Activated CD8-positive, alpha-beta memory T cell treated with anti-CD3 and anti-CD28 coated beads, Interleukin-2, amount 50 U/mL, for 4 hours (primary cell): ENCODE measurements at places on chromosomes 1 and 21.
A peak's percentile ranks its signal among the peaks of the same experiment; 100 is the strongest.

DNA sequence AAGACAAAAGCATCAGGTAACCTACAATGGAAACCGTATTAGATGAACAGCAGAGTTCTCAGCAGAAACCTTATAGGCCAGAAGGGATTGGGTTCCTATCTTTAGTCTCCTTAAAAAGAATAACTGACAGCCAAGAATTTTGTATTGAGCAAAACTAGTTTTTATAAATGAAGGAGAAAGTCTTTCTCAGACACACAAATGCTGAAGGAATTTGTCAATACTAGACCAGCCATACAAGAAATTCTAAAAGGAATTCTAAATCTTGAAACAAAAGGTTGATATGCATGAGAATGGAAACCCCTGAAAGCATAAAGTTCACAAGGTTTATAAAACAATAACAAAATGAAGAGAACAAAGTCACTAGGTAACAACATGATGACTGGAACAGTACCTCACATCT is 58.1 kb downstream of the NEK7 start:
- DNase-seq: no peak

GRCh38 chr1:205593532-205593931 is 38.3 kb downstream of the ELK4 start:
- no peak for DNase-seq

DNA sequence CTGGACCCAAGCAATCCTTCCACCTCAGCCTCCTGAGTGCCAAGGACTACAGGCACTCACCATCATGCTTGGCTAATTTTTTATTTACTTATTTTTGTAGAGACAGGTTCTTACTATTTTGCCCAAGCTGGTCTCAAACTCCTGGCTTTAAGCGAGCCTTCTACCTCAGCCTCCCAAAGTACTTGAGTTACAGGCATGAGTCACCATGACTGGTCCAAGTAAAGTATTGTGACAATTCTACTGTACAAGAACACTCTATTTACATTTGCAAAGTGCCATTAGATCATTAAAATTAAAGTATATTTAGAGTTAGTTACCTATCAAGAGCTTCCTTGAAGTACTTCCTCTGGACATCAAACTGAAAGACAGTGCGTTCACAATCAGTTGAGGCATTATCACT is 44.8 kb downstream of the NRDC start:
- DNase-seq: no peak

DNA sequence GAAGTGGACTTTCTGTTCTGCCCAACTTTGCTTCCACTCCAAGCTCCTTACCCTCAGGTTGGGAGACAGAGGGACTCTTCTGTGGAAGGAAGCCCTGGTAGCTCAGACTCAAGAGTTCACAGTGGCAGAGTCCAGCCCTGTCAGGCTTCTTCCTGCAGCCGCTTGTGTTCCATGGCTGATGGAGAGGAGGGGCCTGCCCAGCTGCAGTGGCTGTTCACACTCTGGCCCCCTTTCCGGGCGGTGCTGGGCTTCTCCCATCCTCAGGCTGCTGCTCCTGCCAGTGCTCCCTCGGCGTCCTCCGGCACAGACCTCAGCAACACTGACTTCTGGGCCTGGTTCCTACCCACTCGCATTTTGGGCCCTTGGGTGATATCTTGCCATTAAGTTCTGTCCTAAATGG is 4.0 kb downstream of the KRTAP10-1 start:
- DNase-seq: no peak

DNA sequence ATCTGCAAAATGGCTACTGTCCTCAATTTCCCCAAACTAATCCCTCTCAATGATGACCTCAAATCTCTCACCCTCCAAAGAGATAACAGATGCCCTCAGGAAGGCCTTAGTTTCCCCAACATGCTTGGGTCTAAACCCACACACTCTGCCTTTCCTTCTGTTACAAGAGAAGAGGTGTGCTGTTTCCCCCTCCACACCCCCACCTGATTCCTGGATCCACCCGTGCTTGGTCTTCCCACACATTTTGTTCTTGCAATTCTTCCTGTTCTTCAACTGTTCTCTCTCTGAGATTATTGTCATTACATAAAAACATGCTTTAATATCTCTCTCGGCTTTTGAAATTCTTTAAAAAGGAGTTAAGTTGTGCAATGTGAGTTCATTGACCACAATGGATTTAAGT is 5.7 kb upstream of the CBR3 start:
- DNase-seq: no peak

DNA sequence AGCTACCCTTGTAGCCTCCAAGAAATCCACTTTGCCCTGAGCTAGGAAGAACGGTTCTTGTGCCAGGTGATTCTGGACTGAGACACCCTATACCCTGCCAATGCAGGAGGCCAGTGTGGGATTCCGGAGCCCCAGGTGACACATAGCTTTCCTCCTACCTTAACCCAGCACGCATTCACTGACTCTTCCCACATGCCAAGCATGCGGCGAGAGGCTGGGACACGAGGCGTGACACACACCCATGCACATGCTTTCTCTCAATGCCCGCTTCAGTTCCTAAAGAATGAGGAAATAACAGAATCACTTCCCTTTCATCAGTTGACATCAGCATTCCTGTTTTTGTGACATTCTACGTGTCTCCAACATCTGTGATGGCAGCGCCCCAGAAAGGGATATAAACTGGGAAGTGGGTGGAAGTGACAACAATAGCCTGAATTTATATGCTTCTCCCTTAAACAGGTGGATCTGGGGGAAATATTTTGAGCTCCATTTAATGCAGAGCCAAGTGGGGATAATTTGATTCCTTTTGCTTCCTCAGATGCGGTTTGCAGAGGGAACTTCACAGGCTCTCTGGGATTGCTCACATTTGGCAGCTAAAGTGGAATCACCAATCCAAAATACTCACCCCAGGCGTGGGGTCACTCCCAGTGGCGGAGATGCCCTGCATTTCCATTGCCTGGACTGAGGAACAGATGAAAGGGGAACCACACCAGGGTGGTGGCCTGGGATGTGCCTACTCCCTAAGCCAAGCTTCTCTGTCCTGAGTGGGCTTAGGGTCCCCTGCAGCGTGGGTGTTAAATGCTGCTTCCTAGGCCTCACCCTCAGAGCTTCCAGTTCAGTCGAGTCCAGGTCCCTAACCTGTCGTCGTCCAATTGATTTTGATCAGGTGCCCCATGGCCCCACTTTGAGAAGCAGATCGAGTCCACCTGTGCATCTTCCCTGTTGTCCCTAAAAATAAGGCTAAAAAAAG is 445.1 kb downstream of the SIPA1L2 start:
- DNase-seq: no peak

GRCh38 chr1:103024051-103024450 is 84.3 kb downstream of the COL11A1 start:
- DNase-seq: no peak

DNA sequence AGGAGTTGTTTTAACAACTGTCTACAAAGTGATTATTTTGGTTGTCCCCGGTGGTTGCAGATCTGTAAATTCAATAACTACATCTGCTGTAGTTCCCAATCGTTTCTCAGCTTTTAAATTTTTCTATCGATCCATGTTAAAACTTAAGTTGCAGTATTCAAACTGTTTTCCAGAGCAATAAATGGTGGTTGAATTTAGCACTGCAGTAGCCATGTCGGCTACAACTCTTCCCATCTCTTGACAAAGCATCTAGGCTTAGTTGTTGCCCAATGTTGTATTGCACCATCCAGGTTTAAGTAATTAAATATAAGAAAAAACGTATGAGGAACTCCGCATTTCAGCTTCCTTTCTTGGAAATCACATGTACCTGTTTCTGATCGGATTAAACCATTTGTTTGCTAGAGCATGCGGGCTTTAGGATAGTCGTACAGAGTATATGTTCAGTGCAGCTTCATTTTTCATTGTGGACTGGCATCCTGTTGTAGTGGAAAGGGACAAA is 996 bp downstream of the CNIH4 start:
- no peak for DNase-seq

DNA sequence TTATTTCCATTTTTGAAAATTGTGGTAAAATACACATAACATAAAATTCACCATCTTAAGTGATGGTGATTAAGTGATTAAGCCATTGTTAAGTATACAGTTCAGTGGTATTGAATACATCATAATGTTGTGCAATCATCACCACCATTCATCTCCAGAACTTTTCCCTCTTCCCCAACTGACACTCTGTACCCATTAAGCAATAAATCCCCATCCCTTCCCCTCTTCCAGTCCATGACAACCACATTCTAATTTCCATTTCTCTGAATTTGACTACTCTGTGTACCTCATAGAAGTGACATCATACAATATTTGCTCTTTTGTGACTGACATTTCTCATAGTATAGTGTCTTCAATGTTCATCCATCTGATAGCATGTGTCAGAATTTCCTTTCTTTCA is 124.8 kb downstream of the DISC1 start:
- DNase-seq: no peak

GRCh38 chr1:116360429-116361173 is 12.4 kb upstream of the ATP1A1 start:
- DNase-seq: no peak

- DNase-seq: no peak
Observed at GRCh38 chr1:79497193-79497773, 490.8 kb upstream of the ADGRL4 start.

DNA sequence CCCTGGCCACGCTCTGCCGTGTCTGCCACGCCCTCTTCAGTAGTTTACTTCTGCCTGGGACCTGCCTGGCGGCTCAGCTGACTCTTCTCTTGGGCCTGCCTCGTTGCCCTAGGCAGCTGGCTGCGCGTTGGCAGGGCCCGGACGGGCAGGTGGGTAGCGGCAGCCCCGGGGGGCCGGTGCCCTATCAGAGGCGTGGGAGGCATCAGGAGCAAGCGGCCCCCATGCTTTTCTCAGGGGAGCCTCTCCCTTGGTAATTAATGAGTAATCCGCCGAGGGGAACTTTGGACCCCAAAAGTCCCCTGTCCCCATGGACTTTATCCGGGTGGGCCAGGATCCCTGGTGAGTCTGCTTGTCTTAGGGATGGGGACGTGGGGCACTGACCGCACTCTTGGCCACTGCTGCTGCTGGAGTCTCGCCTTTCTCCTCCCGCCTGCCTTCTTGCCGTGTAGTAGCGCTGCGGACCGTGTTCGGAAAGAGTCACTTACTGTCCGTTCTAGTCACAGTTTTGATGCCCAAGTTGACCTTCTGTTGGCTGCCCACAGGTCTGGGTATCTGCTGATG is 22.7 kb downstream of the SKI start:
- no peak for DNase-seq

- DNase-seq: no peak
Observed at GRCh38 chr1:109887884-109888283, 22.8 kb upstream of the CSF1 start.

DNA sequence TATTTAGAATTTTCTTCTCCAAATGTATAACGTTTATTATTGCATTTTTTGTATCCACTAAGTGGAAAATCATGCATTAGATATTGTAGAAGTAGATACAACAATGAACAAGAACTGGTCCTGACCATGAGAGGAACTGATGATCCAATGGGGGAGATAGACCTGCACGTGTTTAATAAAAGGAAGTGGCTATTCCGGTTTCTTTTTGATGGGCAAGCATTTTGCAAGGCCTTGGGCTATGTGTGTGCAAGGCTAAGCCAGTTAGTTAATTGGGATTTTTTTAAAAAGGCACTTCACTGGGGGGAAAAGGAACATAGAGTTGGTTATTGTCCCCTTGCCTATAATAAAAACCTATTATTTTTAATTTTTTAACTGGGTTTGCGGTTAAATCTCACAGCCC is 961 bp upstream of the VCAM1 start:
- DNase-seq: no peak

- DNase-seq: no peak
Observed at GRCh38 chr1:234315091-234315541, 58.1 kb upstream of the COA6 start.

GRCh38 chr1:39635205-39635870 is 4.1 kb downstream of the HEYL start:
- DNase-seq: no peak

- no peak for DNase-seq
Observed at GRCh38 chr1:36867575-36867974, 166.7 kb downstream of the GRIK3 start.

- DNase-seq: peak; percentile 35
Observed at GRCh38 chr1:159214149-159214760, 9.6 kb downstream of the ACKR1 start.

DNA sequence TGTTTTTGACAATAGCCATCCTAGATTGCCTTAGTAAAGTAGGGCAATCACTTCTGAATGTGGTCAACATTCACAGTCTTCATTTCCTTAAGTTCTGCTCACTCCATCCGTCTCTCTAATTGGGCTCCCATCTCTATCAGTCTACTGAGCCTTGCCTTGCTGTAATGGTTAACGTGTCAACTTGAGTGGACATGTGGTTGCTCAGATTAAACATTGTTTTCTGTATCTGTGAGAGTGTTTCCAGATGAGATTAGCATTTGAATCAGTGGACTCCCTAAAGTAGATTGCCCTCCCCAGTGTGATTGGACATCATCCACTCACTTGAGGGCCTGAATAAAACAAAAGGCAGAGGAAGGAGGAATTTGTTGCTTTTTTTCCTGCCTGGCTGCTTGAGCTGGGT is 26.4 kb downstream of the C1orf216 start:
- DNase-seq: no peak

GRCh38 chr1:89429062-89429461 is 65.2 kb downstream of the GBP6 start:
- no peak for DNase-seq

DNA sequence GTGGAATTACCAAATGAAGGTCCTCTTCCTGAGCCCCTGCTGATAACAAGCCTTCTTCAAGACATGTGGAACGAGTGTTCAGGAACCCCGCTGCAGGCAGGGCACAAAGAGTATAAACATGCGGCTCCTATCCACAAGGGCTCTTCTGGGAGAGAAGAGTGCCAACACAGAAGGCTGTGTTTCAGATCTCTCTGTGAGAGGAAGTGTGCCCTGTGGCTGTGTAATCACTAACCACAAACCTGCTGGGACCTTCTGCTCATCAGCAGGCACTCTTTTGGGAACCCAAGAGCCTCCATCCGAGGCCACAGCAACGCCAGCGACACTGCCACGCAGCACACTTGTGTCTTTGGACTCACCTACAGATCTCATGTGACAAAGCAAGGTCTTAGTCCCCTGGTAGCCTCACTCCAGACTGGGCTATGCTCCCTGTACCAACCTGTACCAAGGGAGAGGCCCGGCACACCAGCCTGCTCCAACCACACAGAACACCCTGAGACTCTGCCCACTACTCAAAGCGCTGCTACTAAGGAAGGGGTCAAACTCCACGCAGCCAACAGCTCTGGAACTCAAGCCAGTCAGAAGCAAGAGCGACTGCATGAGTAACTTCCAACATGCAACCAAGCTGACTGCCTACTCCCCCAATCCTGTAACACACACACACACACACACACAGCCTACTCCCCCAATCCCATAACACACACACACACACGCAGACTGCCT is 7.8 kb downstream of the PTTG1IP start:
- no peak for DNase-seq

DNA sequence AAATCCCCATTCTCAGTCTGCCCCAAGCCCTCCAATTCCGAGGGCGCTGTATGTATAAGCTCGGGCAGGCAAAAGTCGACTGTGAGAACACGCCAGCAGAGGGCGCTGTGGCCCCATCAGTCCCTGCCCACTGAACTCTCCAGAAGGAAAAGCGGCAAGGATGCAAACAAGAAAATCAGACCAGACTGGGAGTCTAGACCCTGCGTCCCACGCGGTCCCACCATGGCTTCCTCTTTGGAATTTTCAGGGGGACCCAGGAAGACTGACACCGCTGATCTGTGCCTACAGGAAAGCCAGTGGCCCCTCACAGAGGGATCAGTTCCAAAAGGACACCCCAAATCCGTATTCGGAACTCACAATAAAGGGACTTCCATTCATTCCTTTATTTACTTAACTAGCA is 19.5 kb downstream of the TEX35 start:
- DNase-seq: peak; percentile 76

- DNase-seq: no peak
Observed at GRCh38 chr1:160309571-160309970, 24.6 kb upstream of the PEX19 start.

GRCh38 chr1:230326971-230327891 is 98.9 kb downstream of the PGBD5 start:
- DNase-seq: no peak
